SHP77 treated with DMSO at 0.1 percent for 48 hours (cell line): ENCODE measurements at places on chromosomes 12 and 14.

DNA sequence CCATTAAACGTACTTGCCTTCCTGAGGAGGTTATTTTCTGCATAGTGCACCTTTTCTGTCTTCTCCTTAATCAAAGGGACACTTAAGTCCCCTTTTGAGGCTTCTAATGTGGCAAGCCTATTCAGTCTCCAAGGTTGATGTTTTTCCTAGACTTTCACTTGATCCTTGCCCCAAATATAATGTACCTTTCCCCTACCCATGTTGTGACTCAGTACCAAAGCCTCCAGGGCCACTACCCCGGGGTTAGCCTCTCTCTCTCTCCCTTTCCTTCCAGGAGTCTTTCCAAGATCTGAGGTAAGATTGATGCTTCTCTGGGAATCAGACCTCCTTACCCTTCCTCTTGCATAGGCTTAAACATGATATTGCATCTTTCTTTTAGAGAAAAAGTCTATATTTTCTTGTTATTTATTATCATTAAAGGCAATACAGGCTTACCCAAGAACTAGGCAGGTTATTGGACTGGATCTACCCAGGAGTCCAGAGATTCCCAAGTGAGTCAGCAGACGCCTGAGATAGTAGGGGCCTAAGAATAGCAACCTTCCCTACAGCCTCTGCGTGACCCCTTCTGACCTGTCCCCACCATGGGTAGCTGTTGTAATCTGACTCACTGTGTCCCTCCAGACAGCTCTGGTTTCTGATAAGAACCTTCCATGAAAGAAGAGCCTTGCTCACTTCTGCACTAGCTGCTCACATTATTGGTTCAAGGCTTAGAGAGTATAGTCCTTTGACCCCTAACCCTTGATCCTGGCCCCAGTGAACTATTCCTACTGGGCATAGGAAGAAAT lies 172.9 kb downstream of the ZFP36L1 start:
- DNase-seq, result no peak

DNA sequence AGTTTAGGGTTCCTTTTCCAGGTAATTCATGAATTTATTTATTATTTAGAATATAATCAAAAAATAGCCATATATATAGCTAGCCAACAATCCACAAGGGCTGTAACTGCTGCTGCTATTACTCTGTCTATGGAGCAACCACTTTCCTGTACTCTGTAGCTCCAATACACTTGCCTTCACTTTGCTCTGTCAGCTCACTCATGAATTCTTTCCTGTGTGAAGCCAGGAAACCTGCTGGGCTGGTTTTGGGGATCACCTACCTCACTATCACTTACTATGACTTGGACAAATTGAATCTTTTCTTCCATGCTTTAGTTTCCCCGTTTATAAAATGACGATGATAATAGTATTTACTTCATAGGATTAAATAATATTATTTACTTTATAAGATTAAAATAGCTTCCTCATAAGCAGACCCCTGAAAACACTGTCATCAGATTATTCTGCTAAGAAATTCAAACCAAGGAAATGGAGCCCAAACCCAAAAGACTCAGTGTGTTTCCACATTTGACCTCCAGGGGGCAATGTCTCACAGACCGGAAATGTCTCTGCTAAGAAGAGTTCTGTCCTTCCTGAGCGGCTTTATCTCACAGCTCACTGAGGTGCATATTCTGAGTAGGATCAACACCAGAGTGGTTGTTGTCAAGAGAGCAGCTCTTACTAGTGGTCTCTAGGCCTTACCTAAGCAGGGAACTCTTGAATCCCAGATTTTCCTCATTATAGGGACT lies 457.1 kb downstream of the DAD1 start:
- no peak for DNase-seq

DNA sequence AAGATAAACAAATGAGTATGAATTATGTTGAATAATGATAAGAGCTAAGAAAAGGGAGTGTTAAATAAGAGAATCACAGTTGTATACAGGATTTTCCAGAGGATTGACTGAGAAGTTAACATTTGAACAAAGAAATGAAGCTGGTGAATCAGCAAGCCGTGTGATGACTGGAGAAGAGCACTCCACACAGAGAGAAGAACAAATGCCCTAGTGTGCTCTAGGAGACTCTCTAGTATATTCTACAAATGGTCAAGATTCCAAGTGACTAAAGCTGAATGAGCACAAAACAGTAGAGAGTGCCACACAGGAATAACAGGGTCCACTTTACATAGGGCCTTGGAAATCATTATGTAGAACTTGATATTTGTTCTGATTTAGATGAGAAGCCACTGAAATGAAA lies 587.1 kb upstream of the ATXN7L3B start:
- no peak for DNase-seq

DNA sequence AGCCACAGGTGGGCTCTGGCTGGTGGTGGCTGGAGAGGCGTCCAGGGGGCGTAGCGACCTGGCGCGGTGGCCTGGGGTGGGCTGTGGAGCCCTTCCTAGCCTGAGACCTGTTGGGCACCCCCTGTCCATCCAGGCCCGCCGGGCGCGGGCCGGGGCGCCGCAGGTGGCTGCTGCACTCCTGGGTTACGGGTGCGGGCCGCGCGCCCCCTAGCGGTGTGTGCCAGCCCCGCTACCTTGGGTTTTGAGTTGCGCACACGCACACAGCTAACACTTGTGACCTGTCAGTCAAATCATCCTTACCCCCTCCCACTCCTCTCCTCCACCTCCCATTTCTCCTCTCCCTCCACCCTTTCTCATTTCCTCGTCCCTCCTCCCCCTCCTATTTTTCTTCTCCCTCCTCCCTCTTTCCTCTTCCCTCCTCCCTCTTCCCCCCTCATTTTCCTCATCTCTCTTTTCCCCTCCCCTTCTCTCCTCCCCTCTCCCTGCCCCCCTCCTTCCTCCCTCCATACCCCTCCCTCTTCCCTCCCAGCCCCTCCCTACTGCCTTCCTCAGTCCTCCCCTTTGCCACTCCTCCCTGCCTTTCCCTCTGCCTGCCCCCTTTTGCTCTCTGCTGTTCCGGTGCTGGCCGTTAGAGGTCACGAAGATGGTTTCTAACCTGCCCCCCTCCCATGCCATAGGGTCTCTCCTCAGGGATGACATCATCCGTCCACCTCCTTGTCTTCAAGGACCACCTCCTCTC lies 2.3 kb downstream of the MEG3 start:
- no peak for DNase-seq

- DNase-seq, result no peak
These were observed 156.5 kb upstream of the EEA1 start for GRCh38 chr12:93085383-93086287.

DNA sequence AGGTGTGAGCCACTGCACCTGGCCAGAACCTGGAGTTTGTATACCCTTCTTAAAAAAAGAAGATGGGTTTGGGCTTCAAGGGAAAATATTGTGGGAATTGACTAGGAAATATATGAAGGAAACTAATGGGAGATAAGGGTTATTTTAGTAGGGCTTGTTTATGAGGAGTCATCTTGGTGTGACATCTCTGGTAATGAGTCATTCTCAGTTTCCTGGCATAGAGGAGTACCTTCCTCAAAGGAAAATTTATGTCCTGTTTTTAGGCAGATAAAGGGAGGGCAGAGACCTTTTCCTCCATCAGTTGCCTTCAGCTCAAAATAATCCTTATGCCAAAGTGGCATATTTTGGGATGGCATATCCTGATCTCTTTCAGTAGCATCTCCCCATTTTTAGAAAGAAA lies 30.6 kb upstream of the NFKBIA start:
- DNase-seq, result no peak

DNA sequence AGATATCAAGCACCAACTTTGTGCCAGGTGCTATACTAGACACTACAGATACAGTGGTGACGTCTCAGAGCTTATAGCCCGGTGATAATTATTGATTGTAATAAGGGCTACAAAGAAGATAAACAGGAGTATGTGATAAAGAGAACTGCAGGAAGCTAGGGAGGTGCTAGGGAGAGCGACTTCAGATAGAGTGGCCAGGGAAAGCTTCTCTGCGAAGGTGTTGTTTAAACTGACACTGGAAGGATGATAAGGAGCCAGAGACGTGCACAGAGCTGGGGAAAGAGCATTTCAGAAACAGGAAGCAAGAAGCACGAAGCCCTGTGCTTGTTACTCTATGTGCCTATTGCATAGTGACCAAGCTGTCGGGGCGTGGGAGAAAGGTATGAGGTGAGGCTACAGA lies 48.1 kb upstream of the OTX2 start:
- DNase-seq, result no peak

DNA sequence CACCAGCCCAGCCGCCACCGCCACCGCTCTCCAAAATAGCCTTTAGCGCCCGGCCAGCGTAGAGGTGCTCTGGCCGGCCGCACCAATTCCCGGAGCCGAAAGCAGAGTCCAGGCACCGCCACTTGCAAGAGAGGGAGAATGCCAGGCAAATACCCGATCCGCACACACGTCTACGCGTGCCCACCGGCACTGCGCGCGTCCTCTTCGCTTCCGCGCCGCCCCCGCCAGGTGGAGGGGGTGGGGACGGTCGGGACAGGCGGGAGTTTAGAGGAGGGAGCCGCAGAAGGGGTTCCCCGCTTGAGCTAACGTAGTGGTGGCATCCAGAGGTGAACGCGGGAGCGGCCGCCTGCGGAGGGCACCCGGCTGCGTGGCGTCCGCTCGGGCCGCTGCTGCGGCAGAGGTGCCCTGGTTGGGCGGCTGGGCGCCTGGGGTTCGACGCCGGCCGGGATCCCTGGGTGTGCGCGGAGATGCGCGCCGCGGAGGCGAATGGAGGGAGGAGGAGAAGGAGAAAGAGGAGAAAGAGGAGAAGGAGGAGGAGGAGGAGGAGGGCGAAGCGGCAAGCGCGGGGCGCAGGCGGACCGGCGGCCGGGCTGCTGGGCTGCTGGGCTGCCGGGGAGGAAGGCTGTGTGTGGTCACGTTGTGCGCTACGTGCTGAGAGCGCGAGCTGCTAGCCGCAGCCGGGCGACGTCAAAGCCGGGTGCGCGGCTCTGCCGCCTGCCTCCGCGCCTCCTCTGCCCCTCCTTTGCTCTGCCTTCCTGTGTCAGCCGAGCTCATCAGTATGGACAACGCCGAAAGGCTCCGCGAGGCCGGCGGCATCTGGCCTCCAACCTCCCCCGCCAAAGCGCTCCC lies at the start of gene MDGA2:
Gene MDGA2 (minus strand): TSS at position 140 of the 849 bp plus-strand sequence.
- peak; percentile 69 for DNase-seq

- no peak for DNase-seq
These were observed 63.0 kb downstream of the GALNT9 start for GRCh38 chr12:132266370-132266769.
